ENCODE measurements at places on chromosomes 4 and X.

GRCh38 chr4:120718979-120719566 lies 203.5 kb downstream of the PRDM5 start:
- DNase-seq, result no peak

- no peak for DNase-seq
Measured at GRCh38 chrX:46400530-46401443, 144.4 kb downstream of the ZNF674 start.

- DNase-seq, result no peak
Measured at GRCh38 chrX:151323054-151323453, 74.0 kb upstream of the VMA21 start.

- no peak for DNase-seq
Measured at GRCh38 chrX:24790166-24790565, 96.4 kb downstream of the POLA1 start.

- DNase-seq, result no peak
Measured at GRCh38 chr4:89316931-89317366, 9.3 kb upstream of the GPRIN3 start.

GRCh38 chr4:10606483-10607155 lies 77.9 kb downstream of the CLNK start:
- DNase-seq, result no peak

DNA sequence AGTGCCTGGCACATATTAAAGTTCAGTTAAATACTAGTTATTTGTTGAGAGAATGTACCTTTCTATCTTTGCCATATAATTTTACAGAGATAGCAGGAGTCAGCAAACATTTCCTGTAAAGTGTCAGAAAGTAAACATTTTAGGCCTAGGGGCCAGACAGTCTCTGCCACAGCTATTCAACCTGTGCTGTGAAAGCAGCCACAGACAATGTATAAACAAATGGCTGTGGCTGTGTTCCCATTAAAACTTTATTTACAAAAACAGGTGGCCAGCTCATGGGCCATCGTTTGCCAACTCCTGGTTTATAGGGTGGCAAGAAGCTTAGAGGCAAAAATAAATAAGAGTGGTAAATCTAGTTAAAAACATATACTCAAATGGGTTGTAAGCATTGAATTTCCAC lies 34.0 kb upstream of the BRS3 start:
- no peak for DNase-seq

DNA sequence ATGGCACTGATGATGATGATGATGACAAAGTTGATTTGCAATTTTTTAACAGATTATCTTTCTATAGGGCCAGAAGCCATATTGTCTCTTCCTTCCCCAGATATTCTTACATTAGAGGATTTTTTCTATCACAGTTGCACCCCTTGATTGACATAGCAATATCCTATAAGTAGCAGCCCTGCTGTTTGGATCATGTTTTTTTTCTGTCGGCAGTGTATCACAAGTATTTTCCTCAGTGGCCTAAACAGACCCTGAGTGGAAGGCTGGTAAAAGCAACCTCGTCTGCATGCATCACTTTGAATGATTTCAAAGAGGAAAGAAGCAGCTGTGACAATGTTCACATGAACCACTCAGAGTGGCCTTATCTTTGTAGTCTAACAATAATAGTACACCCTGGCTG lies 41.0 kb downstream of the FAT4 start:
- DNase-seq, result no peak

- no peak for DNase-seq
Measured at GRCh38 chr4:27568236-27568951, 707.8 kb downstream of the STIM2 start.

GRCh38 chr4:99885063-99885664 lies 9.1 kb downstream of the LAMTOR3 start:
- DNase-seq, result no peak

DNA sequence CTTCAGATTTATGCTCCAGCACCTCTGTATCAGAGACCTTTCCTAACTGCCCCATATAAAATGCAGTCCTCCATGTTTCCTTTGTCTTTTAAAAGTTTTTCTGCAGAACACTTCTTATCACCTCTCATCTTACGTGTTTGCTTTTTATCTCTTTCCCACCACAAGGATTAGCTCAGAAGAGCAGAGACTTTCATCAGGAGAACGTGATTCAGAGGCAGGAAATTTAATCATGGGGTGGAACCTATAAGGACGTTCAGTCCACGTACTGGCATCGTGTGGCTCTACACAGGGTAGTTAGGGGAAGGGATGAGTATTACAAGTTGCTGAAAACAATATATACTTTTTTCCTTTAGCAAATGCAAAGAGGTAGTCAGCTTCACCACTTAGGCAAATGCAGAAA lies 98.7 kb downstream of the SORBS2 start:
- no peak for DNase-seq

GRCh38 chr4:160353548-160353947 lies 1250.7 kb downstream of the RAPGEF2 start:
- DNase-seq, result no peak

- no peak for DNase-seq
Measured at GRCh38 chrX:135544338-135544948, 24.0 kb downstream of the INTS6L start.

DNA sequence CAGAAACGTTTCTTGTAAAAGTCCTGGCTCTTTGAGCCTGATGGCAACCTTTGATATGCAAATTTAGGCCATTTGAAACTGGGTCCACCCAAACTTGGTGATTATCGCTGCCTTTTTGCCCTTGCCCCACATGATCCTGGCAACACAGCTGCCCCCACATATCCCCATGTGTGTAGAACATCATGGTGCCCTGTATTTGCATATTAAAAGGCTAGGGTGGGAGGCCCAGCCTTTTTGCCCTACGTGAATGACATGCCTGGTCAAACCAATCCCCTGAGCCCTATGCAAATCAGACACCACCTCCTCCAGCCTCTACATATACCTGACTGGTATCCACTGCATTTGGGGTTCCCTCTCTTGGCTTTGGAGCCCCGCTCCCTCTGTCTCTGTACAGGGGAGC lies 202.4 kb downstream of the MAB21L2 start:
- DNase-seq, result no peak

DNA sequence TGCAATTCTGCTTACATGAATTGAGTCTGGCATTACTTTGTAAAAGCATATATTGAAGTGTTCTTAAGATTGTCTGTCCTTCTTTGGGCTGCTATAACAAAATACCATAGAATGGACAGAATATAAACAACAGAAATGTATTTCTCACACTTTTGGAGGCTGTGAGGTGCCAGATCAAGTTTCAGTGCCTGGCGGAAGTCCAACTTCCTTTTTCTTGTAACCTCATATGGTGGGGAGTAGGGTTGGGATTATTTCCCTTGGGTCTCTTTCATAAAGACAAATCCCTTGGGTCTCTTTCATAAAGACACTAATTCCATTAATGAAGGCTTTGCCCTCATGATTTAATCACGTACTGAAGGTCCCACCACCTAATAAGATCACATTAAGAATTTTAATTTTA lies 199.3 kb upstream of the GRID2 start:
- DNase-seq, result no peak

GRCh38 chr4:143083756-143084472 lies 100.8 kb upstream of the USP38 start:
- DNase-seq, result no peak

DNA sequence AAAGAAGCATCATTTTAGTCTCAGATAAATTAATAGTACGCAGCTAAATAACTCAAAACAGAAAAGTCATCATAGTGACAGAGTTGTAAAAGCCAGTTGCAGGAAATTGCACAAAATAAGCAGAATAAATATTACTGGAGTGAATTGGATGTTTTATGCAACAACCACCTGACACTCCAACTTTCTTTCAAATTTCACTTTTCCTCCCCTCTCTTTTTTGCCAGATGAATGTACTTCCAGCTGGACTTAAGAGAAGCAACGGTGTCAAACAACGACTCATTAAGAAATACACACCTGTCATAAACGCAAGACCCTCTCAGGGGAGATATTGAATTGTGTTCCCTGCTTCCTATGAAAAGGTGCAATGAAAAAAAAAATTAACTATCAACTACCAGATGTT lies 120.2 kb upstream of the HCCS start:
- no peak for DNase-seq

DNA sequence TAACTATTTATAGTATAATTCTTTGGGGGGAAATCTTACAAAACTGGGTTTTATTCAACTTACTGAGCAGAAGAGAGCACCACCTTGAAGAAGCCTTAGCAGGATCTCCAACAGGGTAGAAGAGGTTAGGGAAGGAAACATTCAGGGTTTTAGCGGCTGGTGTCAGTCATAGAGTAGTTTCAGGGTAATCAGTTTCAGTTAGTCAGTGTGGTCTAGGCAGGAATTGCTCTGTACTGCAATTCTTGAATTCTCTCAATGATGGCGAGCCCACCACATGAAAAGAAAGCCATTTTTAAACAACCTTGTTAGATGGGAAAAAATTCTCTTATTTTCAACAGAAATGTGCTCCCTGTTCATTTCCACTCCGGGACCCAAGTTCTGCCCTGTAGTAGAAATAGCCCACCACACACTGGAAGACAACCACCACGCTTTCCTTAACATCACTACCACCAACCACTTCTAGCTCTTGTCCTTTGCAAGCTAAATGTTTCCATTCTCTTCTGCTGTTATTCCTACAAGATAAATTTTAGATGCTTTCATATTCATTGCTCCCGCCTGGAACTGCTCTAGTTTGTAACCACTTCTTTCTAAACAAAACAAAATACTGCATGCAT lies 25.9 kb downstream of the COL25A1 start:
- no peak for DNase-seq

GRCh38 chrX:95383778-95384177 lies 1300.9 kb upstream of the DIAPH2 start:
- DNase-seq, result no peak

- DNase-seq, result no peak
Measured at GRCh38 chr4:142265536-142265935, 580.6 kb downstream of the INPP4B start.

DNA sequence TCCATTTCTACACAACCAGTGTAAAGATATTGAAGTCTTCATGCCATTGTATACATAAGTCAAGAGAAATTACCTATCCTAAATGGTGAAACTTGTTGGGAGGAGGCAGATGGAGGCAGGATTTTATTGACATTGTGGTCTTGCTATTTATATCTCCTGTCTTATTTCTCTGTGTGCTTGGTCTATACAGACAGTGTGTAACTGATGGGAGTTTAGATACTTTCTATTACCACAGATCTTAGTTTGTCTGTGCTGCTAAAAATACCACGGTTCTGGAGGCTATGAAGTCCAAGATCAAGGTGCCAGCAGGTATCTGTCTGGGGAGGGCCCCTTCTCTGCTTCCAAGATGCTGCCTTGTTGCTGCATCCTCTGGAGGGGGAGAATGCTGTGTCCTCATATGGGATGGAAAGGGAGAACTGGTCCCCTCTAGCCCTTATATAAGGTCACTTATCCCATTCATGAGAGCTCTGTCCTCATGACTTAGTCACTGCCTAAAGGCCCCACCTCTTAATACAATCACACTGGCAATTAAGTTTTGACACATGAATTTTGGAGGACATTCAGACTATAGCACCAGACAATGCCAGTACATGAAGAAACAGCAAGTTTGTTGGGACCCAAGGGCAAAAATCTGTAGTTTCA lies 62.4 kb downstream of the SYNPO2 start:
- DNase-seq, result no peak
